ENCODE measurements at places on chromosomes 6 and 20.

GRCh38 chr6:67952948-67953347 lies 682.1 kb upstream of the ADGRB3 start:
- no peak for DNase-seq

- DNase-seq, result no peak
Measured at GRCh38 chr6:150936021-150936555, 70.6 kb downstream of the MTHFD1L start.

- DNase-seq, result no peak
Measured at GRCh38 chr6:20647585-20647984, 113.3 kb downstream of the CDKAL1 start.

GRCh38 chr6:105990151-105990550 lies 96.0 kb upstream of the PRDM1 start:
- no peak for DNase-seq

DNA sequence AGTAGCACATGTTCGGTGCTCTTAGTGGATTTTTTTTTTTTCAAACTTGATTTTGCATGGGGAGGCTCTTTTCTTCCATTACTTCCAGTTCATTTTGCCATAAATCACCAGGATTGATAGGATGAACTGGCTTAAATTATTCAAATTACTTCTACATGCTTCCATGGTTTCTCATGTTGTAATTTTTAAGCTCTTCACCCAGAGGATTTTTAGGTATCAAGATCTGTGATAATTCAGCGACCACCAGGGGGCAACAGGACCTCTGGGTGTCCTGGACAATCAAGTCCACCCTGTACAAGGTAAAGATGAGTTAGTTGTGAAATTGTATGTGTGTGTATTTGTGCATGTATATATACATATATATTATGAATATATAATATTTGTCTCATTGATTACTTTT lies 4.2 kb upstream of the EPHA7 start:
- DNase-seq, result no peak

DNA sequence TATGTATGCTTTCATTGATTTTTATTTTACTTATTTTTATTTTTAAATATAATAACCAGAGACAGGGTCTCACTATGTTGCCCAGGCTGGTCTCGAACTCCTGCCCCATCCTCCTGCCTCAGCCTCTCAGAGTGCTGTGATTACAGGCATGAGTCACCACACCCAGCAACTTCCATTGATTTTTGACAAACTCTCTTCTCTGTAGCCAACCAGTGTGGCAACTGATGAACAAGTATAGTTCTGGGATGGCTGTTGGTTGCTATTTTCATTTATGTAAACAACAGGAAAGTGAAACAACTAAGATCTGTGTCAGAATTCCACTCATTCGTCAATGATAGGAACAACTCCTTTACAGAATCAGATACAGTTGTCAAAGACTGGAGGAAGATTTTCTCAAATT lies 356.7 kb upstream of the JARID2 start:
- DNase-seq, result no peak

DNA sequence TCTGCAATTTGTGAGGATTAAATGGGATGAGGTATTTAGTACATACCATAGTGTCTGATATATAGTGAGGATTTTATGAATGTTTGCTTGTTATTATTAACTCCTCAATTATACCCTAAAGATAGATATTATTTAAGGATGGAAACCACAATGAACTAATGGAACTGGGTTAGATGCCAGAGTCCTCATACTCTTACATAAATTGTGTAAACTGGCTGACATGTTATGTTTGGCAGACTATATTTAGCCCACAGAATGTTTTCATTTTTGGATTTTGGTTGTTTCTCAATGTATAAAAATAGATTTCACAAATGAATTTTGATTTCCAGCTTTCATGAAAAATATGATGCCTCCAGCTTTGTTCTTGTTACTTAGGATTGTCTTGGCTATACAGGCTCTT lies 37.6 kb downstream of the HTR1B start:
- no peak for DNase-seq

DNA sequence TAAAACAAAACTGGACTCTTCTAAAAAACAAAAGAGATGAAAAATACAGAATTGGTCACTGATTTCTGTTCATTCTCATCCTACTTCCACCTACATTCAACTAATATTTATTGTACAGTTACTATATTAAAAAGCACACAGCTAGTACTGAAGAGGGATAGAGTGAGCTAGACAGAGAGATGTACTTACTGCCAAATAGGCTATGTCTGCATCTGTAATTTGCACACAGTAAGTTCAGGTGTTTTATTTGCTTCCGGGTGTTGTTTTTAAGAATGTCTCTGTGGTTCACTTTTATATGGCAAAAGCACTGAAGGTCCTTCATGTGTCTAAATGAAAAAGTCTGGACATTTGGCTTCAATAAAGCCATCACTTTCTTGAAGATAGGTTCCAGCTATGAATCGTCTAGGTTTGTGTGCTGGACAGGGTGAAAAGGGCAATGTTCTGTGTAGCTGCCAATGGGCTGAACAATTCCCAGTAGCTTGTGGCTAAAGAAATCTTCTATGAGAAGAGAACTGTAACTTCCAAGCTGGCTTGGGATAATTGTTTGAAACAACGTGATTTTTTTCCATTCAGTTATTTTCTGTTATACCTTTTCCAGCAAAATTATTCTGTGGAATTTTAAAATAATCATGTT lies 47.3 kb downstream of the EPB41L2 start:
- no peak for DNase-seq

- DNase-seq, result peak; percentile 42
Measured at GRCh38 chr6:169164451-169164850, 89.2 kb downstream of the THBS2 start.

DNA sequence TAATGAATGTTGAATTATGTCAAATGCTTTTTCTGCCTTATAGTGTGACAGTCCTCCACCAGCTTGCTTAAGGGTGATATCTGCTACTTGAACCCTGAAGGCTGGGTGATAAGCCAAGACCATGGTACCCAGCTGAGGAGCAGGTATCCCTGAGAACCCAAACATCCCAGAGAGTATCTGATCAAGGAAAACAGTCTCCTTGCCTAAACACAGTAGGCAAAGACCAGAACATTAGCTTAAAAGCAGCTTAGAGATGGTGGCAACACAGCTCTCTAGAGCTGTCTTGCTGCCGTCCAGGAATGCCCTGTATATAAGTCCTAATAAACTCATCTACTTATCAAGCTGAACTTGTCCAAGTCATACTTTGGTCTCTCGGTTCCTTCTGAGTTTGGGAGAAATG lies 127.7 kb upstream of the PRSS16 start:
- no peak for DNase-seq

DNA sequence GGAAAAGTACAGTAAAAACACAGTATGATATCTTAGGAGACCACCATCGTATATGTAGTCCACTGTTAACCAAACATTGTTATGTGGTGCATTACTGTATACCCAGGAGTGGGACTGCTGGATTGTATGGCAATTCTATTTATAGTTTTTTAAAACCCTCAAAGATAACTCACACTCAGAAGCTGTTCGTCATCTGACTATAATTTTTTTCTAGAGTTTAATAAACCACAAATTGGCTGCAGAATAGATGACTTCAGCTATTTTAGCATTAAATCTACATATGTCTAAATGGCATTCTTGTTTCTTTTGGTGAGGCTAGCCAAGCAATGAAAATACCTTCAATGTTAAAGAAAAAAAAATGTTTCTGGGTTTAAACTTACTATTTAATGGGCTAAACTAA lies 134.2 kb upstream of the BMP5 start:
- no peak for DNase-seq

- DNase-seq, result no peak
Measured at GRCh38 chr6:129130959-129131681, 248.2 kb downstream of the LAMA2 start.
